ENCODE measurements at places on chromosomes 6 and 20. TPM values are rescaled to one million over a fixed set of nuclear protein-coding genes. Genes with fewer than 3 reads are reported as not detected.

- DNase-seq = no peak
- peaks cover 8% of the 10 kb centered on the region for H3K36me3 ChIP-seq
- H3K4me1 ChIP-seq = peaks cover 85% of the 10 kb centered on the region
Measured at GRCh38 chr6:157838718-157839430, 15.8 kb downstream of the SNX9 start.

DNA sequence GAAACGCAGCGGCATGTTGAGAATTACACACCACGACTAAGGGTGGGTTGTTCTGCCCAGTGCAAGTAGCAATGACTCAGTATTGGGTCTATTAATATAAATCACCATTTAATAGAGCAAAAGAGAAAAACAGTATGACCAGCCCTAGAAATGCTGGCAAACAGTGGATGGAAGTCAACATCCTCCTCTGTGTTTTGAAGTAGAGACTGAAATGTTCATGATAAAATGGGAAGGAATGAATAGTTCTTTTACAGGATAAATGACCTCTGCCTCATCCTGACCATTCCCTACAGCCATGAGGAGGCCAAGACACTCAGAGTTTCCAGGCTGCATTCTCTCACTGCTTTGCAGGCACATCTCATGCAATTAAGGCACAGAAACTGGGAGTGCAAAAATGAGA is 111.8 kb downstream of the PSMB1 start:
- H3K36me3 ChIP-seq = no peaks in the 10 kb centered on the region
- peak overlapping the region; percentile 35 for H3K27ac ChIP-seq
- H3K27me3 ChIP-seq = peaks cover 5% of the 10 kb centered on the region

DNA sequence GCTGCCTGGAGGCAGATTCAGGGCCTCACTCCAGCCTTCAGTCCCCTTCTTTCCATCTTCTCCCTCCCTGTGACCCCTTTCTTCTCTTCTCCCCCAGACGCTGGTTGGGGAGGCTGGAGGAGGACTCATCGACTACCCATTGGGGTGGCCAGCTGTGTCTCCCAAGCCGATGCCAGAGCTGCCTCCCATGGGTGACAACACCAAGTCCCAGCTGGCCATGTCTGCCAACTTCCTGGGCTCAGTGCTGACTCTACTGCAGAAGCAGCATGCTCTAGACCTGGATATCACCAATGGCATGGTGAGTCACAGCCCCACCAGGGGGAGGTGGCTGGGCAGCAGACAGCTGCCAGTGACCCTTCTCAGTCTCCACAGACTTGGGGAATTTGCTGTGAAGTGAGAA is 12.9 kb downstream of the BPIFB4 start:
- H3K4me1 ChIP-seq = no peaks in the 10 kb centered on the region
- no peaks in the 10 kb centered on the region for H3K36me3 ChIP-seq
- no peak overlapping the region for H3K27ac ChIP-seq
- no peak for DNase-seq

GJA10 gene
- total RNA-seq = not detected

ZKSCAN8 gene
- total RNA-seq = 13.2 TPM

- no peak overlapping the region for H3K27ac ChIP-seq
- H3K36me3 ChIP-seq = no peaks in the 10 kb centered on the region
- H3K27me3 ChIP-seq = peaks cover 33% of the 10 kb centered on the region
- no peaks in the 10 kb centered on the region for H3K4me1 ChIP-seq
Measured at GRCh38 chr20:64100566-64100888, 6.8 kb downstream of the NPBWR2 start.
